Tibial nerve (tissue), 4 donors: ENCODE measurements at places on chromosomes 12 and 14. TPM values are rescaled to one million over a fixed set of nuclear protein-coding genes. Genes with fewer than 3 reads are reported as not detected.

DNA sequence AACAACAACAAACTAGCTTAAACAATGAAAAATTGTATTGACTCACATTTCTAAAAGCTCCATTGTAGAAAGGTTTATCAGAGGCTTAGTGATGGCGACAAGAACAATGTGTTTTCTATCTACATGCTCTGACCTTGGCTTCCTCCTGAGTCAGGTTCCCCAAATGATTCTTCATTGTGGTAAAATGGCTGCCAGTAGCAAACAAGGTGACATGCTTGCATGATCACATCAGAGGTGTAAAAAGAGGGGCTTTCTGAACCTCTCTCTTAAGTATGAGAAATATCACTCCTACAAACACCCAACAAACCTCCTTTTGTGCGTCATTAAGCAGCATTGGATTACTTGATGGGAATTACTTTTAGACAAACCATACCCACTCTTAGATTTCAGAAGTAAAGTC, 252.4 kb upstream of the SYT1 start:
- DNase-seq, result no peak

GRCh38 chr12:39392154-39392925, 50.6 kb downstream of the KIF21A start:
- no peak for DNase-seq

DNA sequence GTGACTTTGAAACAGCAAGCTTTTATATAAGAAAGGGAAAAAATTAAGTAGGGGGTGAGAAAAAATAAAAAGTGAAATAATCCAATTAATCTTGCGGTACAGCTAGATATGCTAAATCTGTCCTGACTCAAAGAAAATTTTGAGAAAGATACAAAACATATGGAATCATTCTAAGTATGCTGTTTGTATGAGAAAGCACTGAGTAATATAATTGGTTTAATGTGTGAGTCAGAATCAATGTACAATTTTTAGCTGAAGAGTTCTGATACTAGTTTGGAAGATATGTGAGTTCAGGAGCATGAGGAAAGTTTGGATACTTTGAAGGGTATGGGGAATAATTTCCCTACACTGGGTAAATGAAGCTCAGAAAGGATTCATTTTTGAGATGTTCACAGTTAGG, 190.9 kb upstream of the RASSF8 start:
- DNase-seq, result no peak

DNA sequence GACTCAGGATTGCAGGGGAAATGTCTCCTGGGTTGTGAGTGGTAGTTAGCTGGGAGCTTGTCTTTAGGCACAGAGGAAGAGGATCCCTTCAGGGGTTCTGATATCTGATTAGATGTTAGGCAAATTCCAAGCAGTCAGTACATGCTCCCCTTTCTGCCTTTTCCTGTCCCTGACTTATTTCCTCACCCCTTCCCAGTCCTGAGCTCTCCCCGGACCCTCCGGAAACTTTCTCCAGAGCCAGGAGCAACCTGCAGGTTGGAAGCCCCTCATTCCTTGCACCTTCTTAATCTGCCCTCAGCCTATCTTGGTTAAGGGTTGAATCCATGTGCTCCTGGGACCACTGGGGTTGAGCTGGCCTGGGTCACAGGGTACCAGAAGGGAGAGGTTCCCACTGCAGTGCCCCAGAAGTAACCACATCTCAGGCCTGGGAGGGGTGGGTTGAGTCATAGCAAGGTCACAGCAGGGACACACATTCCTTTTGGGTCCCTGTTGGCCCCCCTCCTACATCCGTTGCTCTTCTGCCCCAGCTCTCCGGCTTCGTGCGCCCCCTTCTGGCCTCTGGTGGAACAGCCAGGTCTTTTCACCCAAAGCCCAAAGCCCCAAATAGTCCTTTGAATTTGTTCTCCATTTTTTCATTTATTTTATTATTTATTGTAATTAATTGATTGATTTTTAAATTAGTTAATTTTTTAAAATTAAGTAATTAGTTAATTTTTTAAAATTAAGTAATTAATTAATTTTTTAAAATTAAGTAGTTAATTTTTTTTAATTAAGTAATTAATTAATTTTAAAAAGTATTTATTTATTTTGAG, 1.8 kb downstream of the IGFBP6 start:
- DNase-seq, result peak; percentile 97

- DNase-seq, result no peak
Measured at GRCh38 chr14:93430315-93431035, at the start of gene UNC79. TSS of gene UNC79 (plus strand) at chr14:93430939. CDS start at chr14:93431030, 91 bp downstream.

- no peak for DNase-seq
Measured at GRCh38 chr12:99079811-99080210, 434.7 kb downstream of the APAF1 start.

GRCh38 chr12:11162502-11162901, 8.5 kb upstream of the SMIM10L1 start:
- DNase-seq, result no peak

DNA sequence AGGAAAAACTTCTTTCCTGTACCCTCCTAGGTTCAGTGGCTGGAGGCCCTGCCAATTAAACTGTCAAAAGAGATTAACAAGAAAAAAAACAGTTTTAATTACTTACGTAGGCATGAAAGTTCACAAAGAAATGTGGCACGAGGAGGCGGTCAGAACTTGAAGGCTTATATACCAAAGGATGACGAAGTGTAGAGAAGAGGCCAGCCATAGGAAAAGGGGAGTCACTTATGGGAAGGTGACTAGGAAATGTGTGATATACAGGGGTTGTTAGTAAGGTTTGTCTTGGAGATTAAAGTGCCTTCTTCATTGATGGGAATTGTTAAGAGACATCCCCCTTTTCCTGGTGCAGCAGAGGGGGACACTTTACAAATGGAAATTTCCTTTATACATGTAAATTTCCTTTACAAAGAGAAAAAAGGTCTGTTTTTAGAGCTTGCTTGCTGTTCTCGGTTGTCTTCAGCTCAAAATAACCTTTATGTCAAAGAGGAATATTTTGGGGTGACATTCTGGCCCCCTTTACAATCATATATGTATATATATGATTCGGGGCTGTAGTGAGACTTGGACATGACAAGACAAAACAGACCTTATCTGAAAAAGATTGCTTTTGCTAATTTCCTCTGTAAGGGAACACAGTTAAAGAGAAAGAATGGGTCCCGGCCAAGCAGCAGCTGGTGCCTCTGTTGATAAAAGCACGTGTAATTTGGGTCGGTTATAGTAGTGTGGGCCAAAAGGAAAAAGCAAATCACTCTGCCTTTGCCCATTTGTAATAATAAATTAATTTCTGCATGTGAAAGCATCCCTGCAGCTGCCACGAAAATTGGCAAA, 38.6 kb downstream of the SYNE2 start:
- DNase-seq, result no peak

- peak; percentile 66 for DNase-seq
Measured at GRCh38 chr12:121443193-121443870, 43.4 kb downstream of the RNF34 start.

- DNase-seq, result no peak
Measured at GRCh38 chr12:3341594-3341993, 149.4 kb upstream of the PRMT8 start.

GRCh38 chr12:851343-851742, 98.2 kb downstream of the RAD52 start:
- no peak for DNase-seq

GRCh38 chr14:101073598-101073965, 170.1 kb upstream of the RTL1 start:
- DNase-seq, result no peak

ADAM21 gene
- not detected for total RNA-seq
